NCI-H510A (cell line): ENCODE measurements at places on chromosomes 13 and 19.

DNA sequence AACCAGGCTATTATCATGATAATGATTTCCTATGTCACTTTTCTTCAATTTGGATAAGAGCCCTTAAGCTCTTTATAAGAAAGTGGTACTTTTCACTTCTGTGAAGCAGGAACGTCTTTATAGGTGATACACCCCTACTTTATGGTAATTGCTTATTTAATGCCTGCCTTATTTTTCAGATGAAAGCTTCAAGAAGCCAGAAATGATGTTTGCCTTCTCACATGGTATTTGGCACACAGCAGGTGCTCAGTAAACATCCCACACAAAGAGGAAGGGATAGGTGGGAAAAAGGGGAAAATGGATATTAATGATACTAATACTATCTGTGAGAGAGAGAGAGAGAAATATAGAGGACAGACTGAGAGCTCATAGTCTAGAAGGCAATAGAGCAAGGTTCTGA lies 29.0 kb upstream of the WASF3 start:
- no peak for DNase-seq

- DNase-seq = no peak
Observed at GRCh38 chr19:28727480-28728159, 485.3 kb downstream of the UQCRFS1 start.

DNA sequence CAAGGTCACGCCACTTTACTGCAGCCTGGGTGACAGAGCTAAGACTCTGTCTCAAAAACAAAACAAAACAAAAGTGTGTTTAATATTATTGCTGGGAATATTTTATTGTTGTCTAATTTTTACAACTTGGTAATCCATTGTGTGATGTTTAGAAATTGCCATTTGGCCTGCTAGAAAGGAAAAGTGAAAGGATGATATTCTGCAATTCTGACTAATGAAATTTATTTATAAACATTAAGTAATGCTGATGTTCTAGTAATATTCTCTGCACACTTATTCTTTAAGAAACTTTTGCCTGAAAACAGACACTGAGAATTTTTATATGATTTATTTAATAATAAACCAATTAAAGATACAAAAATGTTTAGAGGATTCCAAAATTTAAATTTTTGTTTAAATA lies 87.4 kb downstream of the ELF1 start:
- no peak for DNase-seq

- no peak for DNase-seq
Observed at GRCh38 chr13:33722216-33722915, 95.6 kb upstream of the RFC3 start.

DNA sequence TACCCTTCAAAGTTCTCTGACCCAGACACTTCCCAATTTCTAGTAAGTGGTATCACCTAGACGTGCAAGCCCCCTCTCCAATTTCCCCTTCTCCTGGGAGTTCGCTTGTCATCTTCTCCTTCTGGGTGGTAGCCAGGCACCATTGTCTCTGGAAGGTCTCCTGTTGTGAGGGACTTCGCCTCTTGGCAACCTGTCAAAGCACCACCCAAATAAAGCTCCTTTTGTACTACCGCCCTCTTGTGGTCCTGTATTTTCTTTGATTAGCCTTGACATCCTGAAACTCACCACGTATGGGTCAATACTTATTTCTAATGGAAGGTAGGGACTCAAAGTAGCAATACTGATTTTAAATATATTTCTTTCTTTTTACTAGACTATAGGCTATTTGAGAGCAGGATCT lies 8.2 kb downstream of the GPC5 start:
- peak; percentile 3 for DNase-seq

DNA sequence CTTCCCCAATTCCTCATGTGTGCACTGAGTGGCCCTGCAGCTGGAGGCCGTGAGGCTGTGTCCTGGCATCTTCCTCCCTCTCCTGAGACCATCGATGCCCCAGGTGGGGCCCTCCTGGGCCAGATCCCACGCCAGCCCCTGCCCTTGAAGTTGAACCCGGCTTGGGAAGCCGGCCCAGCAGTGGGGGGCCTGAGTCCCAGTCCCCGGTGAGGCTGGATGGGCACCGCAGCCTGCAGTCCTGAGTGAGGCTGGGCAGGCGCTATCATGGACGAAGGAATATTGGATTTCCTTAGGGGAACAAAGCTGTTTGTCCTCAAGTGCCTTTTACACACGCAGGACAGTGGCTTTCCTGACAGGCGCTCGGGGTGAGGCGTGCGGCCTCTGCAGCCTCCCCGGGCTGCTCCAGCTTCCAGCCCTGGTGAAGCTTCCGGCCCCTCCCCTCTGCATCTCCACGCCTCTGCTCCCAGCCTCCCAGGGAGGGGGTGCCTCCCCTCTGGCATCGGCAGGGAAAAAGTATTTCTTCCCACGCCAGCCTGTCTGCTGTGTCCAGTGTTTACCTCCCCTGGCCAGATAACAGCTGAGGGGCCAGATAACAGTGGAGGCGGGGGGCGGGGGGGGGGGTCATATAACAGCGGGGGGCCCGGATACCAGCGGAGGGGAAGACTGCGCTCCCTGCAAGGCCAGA lies 159.5 kb downstream of the KDM4B start:
- DNase-seq = peak; percentile 33

DNA sequence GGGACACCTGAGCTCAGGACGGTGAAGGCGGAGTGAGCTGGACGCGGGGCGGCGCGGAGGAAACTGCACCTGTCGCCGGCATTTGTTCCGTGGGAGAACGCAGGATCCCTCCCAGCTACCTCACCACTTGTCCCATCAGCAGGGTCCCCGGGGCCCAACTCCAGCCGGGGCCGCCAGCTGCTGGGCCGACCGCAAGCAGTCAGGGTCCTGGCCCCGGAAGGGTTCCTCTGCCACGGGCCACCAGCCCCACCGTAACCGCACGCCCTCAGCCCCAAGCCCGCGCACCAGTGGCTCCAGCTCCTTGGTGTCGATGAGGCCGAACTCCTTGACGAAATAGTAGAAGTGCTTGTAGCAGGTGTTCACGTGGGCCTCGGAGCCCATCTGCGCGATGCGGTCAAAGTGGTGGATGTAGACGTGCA lies 19.6 kb downstream of the MOB3A start:
- DNase-seq = no peak

GRCh38 chr13:53206455-53206854 lies 177.8 kb downstream of the OLFM4 start:
- DNase-seq = no peak

DNA sequence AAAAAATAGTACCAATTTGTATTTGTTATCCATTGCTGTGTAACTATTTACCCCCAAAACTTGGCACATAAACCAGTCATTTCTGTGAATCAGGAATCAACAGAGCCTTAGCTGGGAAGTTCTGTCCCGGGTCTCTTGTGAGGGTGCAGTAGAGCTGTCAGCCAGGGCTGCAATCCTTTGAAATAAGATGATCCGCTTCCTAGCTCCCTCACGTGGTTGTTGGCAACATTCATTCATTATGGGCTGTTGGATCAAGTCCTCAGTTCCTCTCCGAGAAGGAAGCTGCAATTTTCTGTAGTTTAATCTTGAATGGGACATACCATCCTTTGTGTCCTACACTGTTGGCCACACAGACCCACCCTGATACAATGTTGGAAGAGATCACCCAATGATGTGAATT lies 277.2 kb downstream of the SUCLA2 start:
- DNase-seq = no peak

DNA sequence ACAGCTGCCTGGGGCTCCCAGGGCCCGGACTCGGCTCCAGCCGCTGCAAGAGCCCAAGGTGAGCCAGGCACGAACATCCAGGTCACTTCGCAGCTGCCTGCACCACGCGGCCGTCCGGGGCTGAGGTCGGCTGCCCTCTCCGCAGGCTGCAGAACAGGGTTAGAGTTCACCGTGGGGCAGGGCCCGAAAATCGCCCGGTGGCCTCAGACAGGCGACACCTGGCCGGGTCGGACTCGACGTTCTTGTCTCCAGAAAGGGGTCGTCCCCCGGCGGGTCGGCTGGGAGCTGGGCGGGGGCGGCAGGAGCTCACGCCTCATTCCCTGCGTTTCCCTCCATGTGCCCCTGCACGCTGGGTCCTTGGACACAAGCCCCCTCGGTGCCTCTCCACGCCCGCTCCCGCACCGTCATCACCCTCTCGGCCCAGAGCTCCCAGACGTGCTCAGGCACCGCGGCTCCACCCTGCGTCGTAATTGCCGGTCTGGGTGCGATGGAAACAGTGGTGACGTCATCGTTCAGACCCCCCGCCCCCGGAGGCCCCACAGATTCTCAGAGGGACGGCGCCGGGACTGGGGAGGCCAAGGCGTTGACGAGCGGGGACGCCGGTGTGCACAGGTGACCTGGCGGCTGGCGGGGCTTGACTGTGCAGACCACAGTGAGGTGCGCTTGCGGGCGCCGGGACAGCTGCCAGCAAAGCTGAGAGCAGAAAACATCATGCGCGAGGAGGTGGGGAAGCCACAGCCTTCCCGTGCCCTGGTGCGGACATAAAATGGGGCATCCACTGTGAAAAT lies 4.0 kb upstream of the GRIN3B start:
- DNase-seq = no peak

DNA sequence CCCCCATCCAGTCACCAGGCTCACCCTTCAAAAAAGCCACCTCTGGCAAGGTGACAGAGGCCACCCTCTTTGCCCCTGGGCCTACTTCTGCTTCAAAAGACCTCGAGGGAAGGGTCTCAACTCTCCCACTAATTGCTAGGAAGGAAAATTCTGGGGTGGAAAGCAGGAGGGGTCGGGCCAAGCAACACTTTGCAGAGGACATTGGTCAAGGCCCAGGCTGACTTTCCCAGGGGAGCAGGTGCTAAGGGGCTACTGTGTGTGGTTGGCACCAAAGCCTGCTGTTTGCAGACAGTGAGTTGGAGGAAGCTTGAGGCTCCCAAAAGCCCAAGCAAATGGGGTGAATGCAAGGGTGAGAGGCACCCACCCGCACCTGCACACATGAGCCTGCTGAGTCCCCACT lies 28.6 kb upstream of the VSTM2B start:
- no peak for DNase-seq

GRCh38 chr13:46484561-46484960 lies 68.4 kb upstream of the LRCH1 start:
- no peak for DNase-seq

DNA sequence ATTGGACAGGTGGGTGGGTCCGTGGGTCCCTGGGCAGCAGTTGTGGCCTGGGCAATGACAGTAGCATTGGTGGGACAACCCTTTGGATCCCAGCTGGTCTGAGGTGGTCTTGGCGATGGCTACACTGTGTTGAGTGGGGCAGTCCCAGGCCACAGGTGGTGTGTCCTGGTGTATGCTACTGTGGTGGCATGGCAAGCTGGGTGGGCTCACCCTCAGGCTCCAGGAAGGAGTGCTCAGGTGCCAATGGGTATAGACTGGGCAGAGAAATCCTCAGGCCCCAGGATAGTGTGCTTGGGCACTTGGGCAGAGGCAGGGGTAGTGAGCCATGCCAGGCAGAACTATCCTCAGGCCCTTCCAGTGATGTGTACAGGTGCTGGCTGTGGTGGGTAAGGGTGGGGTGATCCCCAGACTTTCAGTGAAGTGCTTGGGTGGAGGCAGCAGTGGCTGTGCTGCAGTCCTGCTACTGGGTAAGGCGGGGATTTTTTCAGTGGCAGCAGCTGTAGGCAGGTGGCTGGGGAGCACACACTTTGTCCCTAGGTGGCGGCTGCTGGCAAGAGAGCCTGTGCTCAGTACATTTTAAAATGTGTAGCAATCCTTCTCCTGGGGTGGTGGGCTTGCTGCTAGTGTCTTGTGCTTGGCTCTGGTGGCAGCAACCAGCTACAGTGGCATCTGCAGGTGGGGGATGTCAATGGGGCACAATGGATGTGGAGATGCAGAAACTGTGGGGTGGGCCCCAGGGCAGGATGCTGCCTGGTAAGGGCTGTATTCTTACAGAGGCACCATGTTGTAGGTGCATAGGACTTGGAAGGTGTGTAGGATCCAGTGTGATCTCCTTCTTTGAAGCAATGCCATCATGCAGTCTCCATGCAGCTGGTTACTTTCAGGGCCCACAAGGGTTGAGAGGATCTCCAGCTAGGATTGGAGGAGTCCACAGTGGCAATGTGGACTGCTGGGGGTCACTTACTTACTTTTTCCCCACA lies 64.9 kb downstream of the DNAJC3 start:
- no peak for DNase-seq
